T-cell (primary cell): ENCODE measurements at places on chromosomes 4 and X.

DNA sequence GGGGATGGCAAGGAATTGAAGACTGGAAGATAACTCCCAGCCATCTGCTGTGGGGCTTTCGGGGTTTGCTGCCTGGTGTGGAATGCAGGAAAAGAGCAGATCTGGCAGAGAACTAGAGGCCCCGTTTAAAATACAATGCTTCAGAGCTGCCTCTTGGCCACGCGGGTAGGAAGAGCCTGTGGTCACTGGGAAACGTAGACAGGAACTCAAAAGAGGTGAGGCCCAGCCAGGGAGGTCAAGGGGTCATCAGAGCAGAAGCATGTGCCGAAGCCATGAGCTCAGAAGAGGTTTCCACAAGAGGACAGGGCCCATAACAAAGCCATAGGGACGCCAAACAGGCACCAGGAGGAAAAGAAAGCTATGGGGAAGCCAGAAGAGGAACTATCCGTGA, 14.5 kb upstream of the STS start:
- DNase-seq = no peak

- no peak for DNase-seq
Observed at GRCh38 chr4:181958446-181958845, 284.8 kb upstream of the TENM3 start.

DNA sequence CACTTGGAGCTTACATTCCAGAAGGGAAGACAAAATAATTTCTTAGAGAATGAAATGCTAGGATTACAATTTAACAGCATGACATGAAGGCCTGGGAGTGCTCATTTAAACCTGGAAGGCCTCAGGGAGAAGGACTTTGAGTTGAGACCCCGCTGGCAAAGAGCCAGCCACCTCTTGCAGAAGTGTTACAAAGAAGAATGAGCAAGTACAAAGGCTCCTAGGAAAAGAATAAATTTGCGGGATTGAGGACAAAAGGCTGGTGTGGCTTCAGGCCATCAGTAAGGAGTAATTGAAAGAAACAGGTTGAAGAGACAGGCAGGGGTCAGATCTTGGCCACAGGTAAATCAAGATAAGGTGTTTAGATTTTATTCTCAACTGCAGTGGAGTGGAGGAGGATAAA, 3.1 kb upstream of the ELOVL6 start:
- DNase-seq = no peak

GRCh38 chrX:10146346-10146745, 10.4 kb upstream of the CLCN4 start:
- no peak for DNase-seq

- DNase-seq = no peak
Observed at GRCh38 chrX:68650491-68650890, 3.0 kb downstream of the STARD8 start.

DNA sequence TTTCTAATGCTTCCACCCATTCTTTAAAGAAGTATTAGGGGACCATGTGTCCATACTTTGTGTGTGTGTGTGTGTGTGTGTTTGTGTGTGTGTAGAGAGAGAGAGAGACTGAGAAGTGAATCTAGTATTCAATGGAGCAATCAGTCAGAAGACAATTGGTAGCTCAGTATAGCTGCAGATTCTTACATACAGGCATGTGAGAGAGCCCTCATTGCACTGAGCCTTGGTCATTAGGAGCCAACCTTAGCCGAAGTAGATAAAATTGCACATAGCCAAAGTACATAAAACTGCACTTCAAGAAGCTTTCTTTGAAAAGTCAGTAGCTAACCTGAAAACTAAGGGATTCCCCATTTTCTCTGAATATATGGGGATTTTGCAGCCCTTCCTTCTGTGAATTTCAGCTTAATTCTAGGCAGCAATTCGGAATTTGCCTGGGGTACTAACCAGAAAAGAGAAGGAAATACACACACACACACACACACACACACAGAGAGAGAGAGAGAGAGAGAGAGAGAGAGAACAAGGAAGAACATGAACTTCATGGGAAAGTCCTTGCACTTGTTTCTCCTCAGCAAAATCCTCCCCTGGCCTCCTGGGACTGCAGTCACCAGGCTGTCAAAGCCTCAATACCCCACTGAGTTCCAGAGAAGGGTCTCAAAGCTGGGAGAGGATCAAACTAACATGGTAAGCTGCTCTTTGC, 1.7 kb upstream of the PRDM8 start:
- no peak for DNase-seq

- DNase-seq = no peak
Observed at GRCh38 chr4:171281359-171281758, 531.8 kb upstream of the GALNTL6 start.

DNA sequence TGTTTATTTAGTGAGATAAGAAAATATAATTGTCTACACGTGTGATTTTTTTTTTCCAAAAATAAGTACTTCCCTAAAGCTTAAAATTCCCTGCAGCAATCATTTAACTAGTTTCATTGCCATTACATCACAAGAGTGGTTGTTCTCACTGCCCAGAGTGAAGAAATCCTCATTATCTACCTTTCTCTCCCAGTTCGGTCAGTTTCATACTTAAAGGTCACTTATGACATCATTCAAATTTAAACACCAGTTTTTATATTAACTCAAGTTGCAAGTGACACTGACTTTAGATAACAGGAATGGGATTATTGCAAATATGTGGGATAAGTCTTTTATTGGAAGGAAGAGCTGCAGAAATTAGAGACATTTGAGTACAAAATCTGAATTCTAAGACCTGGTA, 1699.8 kb upstream of the IGFBP7 start:
- no peak for DNase-seq

- DNase-seq = no peak
Observed at GRCh38 chr4:52202251-52202779, 151.2 kb downstream of the SPATA18 start.

GRCh38 chr4:10608501-10609219, 75.9 kb downstream of the CLNK start:
- DNase-seq = no peak

DNA sequence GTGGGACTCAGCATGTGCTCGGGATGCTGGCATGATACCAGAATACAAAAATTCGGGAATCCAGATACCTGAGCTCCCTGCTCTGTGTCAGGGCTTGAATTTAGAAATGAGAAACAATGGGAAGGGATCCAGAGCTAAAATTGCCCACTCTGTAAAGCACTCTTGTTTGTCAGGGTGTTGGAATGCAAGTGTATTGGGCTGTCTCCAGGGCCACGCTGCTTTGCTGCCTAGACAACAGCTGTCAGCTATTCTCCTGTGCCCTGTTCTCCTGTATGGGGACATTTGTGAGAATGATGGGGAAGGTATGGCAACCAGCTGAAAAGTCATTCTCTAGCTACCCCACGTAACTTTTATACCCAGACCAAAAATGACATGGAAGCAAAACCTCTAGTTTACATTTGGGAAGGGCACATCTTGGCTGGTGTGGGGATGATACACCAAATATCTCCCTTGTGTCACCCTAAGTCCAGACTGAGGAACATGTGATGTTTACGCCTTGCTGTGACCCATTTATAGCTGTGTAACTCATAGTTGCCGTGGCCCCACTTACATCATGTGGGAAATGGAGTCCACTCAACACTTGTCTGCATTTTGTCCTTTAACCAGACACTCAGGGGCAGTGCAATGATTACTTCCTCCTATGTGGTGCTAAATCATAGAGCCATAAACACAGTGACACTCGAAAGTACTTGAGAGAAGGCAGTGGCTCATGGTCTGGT, 46.6 kb downstream of the SMPX start:
- no peak for DNase-seq

DNA sequence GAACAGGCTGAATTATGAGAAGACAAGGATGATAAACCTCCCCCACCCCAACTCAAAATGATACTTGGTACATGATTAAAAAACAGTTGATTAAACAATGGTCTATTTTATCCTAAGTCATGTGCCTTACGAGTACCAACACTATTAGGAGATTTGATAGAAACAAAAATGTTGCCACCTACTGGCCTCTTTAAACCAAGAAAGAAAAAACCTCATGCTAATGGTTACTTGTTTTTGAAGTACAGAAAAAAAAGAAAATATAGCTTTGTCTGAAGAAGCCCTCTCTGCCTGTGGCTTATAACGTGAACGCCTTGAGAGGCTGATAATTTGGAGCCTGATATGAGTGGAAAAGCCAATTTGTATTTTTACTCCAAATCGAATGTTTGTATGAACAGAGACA, 538.2 kb downstream of the DMD start:
- no peak for DNase-seq

- no peak for DNase-seq
Observed at GRCh38 chr4:98793658-98794057, 135.2 kb upstream of the TSPAN5 start.

DNA sequence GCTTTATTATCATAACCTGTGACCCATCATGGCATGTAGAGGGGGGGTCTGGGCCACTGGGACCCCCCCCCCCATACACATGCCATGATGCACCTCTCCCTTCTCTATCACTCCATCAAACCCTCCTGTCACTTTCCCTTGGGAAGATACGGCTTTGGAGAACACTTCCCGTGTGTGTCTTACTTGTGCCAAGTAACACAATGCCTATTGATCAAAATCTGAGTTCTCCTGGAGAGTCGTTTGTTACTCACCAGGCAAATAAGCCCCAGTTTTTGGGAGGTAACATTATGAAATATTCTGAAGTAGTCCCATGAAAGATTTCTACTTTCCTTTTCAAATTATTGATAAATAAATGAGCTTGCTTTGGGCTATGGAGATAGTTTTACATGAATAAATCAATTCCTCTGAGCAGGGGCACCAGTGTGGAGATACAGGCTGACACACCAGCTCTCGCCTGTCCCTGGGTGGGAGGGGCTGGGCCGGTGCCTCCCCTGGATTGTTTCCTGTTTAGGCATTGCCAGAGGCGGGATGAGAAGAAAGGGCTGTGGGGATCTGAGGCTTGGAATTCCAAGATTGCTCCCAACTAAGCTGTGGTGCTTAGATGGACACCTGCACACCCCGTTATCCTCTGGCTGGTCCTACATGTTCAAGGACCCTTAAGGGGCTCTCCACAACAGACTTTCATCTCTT, 63.2 kb upstream of the WWC2 start:
- DNase-seq = no peak

- DNase-seq = peak; percentile 63
Observed at GRCh38 chr4:102625232-102625930, 124.2 kb downstream of the NFKB1 start.

DNA sequence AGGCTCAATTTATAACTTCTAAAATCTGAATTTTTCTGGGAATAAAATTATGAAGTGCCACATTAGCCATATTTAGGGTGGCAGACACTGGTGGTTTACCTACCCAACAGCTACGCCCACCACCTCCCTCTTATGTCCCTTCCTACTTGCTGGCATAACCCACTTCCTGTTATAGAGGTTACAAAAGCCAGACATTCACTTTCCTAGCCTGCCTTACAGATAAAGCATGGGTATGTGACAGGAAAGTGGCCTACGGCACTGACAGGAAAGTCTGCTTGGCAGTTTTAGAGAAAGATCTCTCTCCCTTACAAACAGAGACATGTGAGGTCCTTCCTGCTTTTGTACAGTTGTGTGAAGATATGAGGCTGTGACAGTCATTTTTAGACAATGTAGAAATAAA, 12.4 kb downstream of the DDX53 start:
- DNase-seq = no peak
